Stimulated activated CD4-positive, alpha-beta T cell treated with anti-CD3 and anti-CD28 coated beads, Interleukin-2, amount 100 ng/mL, for 24 hours (primary cell): ENCODE measurements at places on chromosomes 6 and 20.

GRCh38 chr6:1609041-1609647 is 571 bp upstream of the FOXC1 start:
- no peak for DNase-seq

GRCh38 chr6:139194740-139195139 is 59.9 kb downstream of the HECA start:
- DNase-seq = no peak

DNA sequence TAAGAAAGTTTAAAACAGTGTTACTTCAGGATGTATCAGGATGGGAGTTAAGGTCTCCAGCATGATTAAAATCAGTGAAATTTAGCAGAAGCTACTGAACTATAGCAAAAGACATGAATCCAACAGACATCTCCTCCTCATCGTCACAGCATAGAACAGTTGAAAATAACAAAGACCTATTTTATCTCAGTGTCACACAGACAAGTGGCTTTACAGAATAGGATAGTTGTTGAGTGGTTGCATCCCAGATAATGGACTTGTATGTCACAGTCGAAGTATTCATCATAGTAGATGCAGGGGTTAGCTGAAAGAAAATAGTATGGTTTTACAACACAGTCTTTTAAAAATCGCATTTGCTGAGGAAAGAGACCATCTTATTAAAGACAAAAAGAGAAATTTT is 31.2 kb downstream of the CRISP1 start:
- DNase-seq = no peak

- no peak for DNase-seq
These were observed 158.7 kb upstream of the PDE10A start for GRCh38 chr6:165821754-165822153.

GRCh38 chr20:49432550-49432949 is 49.9 kb downstream of the KCNB1 start:
- no peak for DNase-seq

DNA sequence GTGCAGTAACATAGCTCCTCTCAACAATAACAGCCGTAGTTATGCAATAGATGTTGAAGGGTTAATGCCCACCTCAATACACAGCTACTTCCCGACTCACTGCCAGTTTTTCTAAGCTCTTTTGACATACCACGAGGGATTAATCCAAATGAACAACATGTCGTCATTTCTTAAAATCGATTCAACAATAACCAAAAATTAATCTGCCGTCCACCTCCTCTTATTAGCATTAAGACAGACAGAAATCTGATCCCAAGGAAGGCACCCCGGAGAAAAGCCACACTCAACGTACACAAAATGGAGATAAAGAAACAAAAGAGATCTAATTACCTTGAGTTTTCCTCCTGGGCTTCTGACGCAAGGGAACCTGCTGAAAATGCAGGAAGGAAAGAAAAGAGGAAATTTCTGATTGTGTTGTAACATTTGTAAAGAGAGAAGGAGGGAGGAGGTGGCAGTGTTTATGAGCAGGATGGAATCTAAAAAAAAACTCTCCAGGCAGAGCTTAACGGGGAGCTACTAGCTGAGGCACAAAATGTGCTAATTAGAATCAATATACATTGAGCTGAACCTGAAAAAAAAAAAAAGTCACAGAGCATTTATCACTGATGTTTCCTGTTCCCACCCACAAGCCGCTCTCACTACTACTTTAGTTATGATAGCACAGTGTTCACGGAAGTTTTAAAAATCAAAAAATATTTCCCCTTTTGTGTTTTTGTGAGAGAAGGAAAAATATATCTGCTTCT is 109.3 kb downstream of the IPCEF1 start:
- DNase-seq = no peak

DNA sequence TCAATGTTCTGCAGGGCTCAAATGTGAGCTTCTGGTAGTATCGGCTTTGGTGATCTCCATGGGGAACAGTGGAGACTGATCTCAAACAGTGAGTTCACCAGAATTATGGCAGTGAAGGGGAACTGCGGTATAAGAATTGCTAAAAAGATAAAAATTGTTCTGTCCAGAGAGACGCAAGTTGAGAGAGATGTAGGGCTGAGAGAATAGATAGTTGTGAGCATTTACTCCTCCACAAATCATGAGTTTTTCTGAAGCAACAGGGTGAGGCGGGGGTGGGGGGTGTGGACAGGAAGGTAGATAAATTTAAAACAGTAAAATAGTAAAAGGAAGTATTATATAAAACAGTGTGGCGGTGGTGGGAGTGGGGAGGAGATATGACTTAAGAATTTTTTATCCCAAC is 98.6 kb upstream of the NEDD9 start:
- no peak for DNase-seq

GRCh38 chr6:144602523-144603180 is 317.5 kb downstream of the UTRN start:
- DNase-seq = peak; percentile 20

- no peak for DNase-seq
These were observed 2.8 kb downstream of the VARS1 start for GRCh38 chr6:31792761-31793171.

DNA sequence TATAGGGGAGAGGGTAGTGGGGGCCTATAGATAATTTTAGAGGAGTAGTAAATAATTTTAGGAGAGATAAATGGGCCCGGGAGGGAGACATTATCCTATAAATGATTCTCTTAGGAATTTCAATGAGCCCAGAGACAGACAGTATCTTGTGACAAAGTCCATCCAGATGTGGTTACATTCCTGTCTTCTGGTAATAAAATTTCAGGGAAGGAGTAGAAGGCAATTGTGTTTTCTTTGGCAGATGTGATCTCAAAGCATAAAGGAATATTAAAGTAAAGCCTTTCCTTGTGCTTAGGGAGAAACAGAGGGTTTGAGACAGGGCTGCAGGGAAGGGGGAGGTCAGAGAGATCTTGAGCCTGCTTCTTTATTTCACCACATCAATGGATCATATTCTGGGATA is 979.8 kb upstream of the GJE1 start:
- no peak for DNase-seq

GRCh38 chr6:25852756-25853155 is 20.9 kb upstream of the SLC17A1 start:
- no peak for DNase-seq

- DNase-seq = no peak
These were observed 25.3 kb upstream of the KIAA1586 start for GRCh38 chr6:57021086-57021720.

GRCh38 chr6:26379740-26380139 is 3.2 kb upstream of the BTN2A2 start:
- no peak for DNase-seq

GRCh38 chr20:57411406-57412283 is 20.4 kb downstream of the RBM38 start:
- no peak for DNase-seq

GRCh38 chr20:19275038-19275629 is 62.7 kb downstream of the SLC24A3 start:
- no peak for DNase-seq

DNA sequence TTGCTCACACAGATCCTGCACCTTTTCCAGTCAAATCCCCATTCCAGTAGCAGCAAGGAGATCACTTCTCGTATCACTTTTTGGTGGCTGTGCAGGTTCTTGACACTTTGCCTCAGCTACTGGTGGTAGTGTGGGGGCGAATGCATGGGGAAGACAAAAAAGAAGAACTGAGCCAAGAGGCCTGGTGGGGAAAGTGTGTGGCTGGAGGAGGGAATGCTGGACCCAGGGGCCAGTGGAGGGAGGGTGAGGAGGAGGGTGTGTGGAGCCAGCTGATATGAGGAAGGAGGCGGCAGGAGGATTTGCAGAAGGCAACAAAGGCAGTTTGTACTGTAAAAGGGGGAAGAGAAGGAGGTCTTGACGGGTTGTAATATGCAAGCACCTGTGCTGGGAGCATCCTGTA is 15.7 kb upstream of the HLA-C start:
- no peak for DNase-seq

GRCh38 chr20:44449864-44450263 is 25.8 kb upstream of the TTPAL start:
- DNase-seq = no peak
